ENCODE measurements at places on chromosomes 2 and 18. TPM values are rescaled to one million over a fixed set of nuclear protein-coding genes. Genes with fewer than 3 reads are reported as not detected.
A peak's percentile ranks its signal among the peaks of the same experiment; 100 is the strongest.

DNA sequence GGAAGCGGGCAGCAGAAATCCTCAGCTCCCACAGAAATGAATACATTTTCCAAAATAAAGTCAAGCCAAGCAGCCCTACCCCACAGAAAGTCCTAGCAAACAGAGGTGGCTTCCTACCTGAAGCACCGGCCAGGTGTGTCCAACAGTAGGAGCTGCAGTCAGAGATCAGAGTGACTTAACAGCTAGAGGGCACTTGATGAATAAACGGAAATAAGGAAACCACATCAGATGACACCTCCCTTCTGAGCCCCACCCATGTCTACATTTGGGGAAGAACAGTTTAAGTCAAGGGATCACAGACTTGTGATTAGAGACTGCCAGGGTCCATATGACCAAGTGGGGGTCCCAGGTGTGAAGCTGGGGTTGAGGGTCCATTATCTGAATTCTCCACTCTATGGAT lies at the start of gene CXCR1:
CXCR1 (minus strand) TSS at position 172 of the 400 bp plus-strand sequence. CDS start 1,751 bp downstream, outside the sequence.
- H3K27ac ChIP-seq: no peak within 1 kb of the TSS
- H3K4me3 ChIP-seq: no peak within 1 kb of the TSS
- H3K36me3 ChIP-seq: no peaks in the 10 kb centered on the region
- DNase-seq: peak; percentile 45
- H3K4me1 ChIP-seq: peaks cover 26% of the 10 kb centered on the region

DNA sequence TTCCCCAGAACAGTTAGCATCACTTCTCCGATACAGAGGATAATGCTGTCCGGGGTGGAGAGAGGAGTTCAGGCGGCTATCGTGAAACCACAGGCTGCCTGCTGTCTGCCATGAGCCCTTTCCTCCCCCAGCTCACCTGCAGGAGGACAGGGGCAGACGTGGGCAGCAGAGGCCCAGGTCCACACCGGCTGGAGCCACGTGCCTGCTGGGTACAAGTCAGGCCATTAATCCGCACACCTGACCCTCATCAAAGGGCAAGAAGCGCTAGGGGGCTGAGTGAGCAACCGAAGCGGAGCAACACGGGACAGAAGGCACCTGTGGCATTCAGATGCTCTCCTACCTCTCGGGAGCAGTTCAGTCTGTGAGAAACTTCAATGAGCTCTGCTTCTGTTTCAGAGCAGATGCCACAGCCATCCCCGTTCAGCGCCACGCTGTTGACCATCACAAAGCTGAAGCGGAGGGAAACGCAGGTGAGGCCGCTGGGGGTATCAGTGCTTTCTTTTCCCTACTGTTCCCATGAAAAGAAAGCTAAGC lies 21.5 kb downstream of the MPPE1 start:
- H3K36me3 ChIP-seq: peaks cover 17% of the 10 kb centered on the region
- no peak overlapping the region for H3K4me3 ChIP-seq
- H3K27me3 ChIP-seq: no peaks in the 10 kb centered on the region
- DNase-seq: no peak
- H3K27ac ChIP-seq: no peak overlapping the region

Gene HAAO
- 0.41 TPM for total RNA-seq

DNA sequence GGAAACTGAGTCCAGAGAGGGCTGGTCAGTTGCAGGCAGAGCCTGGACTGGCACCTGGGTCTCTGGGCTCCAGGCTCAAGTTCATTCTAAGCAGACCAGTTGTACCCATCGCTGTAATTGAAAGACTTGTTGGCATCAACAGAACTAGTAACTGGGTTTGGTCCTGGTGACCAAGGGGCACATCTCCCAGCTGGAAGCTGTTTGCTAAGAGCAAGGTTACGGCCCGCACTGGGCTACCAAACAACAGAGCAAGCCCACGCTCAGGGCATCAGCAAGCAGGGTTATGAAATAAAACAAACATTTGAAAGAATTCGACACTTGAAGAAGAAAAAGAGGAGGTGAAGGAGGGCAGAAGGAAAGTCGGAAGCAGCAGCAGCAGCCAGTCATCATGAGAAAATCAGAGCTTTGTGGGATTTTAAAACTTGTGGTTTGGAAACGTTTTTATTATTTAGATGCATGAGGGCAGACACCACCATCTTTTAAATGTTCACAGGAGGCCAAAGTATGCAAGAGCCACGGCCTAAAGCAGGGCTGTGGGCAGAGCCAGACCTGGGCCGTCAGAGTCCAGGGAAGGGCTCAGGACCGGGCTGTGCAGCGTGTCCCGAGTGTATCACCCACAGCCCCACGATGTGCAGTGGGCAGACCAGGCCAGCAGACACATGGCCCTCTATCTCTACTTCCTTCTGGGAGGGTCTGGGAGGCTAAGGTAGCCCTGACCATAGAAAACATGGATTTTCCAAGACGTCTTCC lies 220.3 kb downstream of the BCL2 start:
- H3K27me3 ChIP-seq: no peaks in the 10 kb centered on the region
- DNase-seq: no peak
- no peak overlapping the region for H3K27ac ChIP-seq
- no peak overlapping the region for H3K4me3 ChIP-seq
- H3K36me3 ChIP-seq: no peaks in the 10 kb centered on the region

GRCh38 chr18:13444430-13445240 lies 226.1 kb downstream of the LDLRAD4 start:
- no peak for DNase-seq
- H3K36me3 ChIP-seq: no peaks in the 10 kb centered on the region
- peaks cover 12% of the 10 kb centered on the region for H3K4me1 ChIP-seq
- no peak overlapping the region for H3K4me3 ChIP-seq

Gene SCN7A
- not detected for total RNA-seq

DNA sequence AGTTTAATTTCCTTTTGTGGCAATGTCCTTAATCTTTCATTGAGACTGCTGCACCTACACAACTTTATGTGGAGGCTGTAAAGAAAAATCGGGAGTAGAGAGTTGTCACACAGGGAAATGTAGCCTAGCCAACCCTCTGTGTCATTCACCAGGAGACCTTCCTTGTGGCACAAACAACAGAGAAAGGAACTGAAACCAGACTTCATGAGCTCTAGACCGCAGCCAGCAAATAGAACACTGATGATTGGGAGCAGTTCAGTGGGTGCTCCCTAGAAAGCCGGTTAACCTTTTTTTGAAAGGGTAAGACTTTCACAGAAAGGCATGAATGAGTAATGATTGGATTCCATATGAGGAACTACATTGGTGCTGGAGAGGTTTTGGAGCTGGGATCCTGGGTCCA lies 1752.4 kb upstream of the CELF4 start:
- no peak overlapping the region for H3K4me3 ChIP-seq
- no peak for DNase-seq
- no peaks in the 10 kb centered on the region for H3K4me1 ChIP-seq
- no peak overlapping the region for H3K27ac ChIP-seq

Data from activated naive CD4-positive, alpha-beta T cell treated with anti-CD3 and anti-CD28 coated beads for 36 hours (primary cell).